Activated T-helper 1 cell treated with anti-CD3 and anti-CD28 coated beads, Interleukin-2, amount 50 U/mL, for 16 hours (primary cell): ENCODE measurements at places on chromosomes 3 and 15.

GRCh38 chr3:30286007-30286669 lies 320.3 kb upstream of the TGFBR2 start:
- DNase-seq: no peak

DNA sequence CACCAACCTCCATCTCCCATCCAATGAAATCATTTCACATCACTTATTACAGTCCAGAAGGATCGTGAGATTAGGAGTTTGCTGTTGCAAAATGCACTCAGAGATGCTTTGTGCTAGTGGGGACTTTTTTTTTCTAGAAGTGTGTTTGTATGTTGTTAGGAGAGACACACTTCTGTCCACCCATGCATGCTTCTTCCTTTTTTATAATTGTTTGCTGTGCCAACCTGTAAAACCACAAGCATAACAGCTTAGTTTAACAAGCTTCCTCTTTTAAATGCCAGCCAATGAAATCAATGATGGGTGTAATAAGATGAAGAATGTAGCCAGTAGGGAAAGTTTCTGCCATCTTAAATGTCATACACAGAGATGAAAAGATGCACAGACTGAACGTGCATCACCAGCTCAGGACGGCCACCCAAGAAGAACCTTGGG lies 305.6 kb upstream of the STT3B start:
- DNase-seq: no peak

DNA sequence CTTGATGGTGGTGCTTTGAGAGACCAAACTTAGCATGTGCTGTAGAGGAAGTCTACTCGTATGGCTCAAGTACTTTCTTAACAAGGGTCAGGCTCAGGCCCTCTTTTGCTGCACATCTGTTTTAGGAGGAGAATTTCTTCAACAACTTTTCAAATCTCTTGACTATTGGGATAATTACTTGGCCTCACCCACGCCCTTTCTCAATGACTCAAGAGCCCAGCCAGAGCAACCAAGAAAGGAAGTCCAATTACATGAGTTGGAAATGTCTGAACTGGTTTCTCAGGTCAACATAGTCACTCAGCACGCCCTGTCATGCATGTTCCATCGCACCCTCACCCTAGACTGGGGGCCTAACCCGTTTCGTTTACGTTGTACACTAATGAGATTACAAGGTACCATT lies 44.8 kb upstream of the UMPS start:
- no peak for DNase-seq

DNA sequence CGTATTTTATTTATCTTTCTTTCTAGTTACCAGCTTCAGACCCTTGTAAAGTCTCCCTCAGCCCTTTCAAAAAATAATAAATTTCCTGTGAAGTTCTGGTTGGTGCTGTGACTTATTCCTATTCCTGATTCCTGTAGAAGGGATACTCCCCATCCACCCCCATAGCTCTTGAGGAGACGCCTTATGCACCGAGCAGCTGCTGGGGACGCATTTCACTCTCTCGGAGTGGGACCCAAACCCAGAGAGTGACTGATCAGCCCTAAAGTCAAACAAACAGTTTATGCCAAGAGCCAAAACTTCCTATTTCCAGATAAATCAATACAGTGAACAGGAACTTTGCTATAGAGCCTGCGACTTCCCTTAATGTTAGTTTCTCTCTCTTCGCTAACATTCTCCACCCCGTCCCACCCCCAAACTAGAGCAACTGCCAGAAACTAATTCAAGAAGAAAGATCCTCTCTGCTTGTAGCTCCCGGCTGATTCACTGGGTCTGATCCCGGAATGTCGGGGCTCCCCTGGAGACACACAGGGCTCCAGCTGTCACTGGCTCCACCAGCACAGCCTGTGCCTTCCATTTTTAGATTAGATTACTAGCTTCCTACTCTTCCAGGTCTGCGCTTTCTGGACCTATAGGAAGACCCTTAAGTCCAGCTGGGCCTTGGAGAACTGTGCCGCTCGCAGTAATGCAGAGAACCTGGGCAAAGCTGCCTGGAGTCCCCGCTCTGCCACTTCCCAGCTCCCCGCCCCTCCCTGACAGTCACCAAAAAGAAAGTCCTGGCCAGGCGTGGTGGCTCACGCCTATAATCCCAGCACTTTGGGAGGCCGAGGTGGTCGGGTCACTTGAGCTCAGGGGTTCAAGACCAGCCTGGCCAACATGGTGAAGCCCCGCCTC lies 45.2 kb downstream of the KLHL25 start:
- no peak for DNase-seq

DNA sequence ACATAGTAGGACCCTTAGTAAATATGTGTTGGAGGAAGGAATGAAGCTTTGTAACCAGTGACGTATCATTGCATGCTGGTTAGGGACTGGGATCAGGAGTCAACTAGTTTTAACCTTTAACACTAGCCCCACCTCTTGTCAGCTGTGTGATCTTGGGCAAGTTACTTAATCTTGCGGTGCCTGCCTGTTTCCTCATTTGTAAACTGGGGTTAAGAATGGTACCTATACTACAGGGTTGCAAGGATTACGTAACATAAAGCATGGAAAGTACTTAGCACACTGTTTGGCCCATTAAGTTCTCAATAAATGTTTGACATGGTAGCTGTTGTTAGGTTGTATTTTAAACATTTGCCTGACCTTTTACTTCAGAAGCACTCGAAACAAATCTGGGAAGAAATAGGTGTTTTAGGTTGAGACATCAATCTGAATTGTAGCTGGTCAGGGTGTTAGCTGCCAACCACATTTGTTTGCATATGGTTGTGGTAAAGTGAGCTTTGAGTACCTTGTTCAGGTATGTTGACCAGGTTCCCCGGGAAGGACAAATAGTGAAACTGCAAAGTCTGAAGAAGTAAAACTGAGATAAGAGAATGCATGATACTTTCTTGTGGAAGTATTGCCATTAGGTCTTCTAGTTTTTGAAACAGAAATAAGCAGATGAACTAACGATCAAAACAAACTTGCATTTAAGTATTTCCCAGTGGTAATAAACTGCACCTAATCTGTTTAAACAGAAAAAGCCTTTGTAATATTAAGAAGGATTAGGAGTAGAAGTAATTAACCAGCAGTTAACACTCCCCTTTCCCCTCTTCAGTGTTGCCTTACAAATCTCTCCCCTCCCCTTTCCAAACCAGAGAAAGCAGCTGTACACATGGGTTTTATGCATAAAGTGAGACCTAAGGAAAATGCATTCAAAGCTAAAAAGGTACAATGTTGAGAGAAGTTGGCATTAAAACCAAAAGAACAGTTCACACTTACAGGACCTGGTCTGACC lies 25.8 kb upstream of the SCAANT1 start:
- no peak for DNase-seq

DNA sequence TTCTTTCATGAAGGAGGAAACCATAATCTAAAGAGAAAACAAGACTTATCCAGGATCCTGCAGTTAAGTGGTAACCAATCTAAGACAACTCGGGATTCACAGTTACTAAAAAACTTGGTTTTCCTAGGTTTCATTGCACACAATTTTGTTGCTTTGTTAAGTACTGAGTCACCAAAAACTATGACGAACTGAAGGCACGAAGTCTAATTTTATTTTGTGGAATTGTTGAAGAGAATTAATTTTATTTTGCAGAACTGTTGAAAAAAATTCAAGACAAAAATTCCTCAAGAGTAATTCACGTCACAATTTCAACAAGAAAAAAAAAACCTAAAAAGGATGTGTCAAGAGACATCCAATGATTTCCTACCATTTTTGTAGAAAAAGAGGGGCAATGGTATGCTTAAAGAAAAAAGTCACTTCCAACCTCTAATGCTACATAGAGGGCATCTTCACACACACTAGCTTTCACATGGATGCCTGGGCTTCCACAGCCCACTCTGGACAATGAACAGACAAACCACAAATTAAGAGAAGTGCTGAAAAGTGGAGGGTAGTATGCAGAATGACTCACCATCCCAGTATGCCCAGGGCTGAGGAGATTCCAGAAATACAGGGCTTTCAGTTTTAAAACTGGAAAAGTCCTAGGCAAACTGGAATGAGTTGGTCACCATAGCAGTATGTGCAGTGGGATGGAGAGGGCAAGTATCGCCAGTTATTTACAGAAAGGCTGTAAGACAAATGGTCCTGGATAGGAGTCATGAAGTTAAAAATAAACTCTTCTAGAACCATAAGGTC lies 29.2 kb downstream of the PLOD2 start:
- no peak for DNase-seq
